Stimulated activated CD4-positive, alpha-beta T cell treated with anti-CD3 and anti-CD28 coated beads, Interleukin-2, amount 100 ng/mL, for 48 hours (primary cell): ENCODE measurements at places on chromosomes 3 and 15.
A peak's percentile ranks its signal among the peaks of the same experiment; 100 is the strongest.

DNA sequence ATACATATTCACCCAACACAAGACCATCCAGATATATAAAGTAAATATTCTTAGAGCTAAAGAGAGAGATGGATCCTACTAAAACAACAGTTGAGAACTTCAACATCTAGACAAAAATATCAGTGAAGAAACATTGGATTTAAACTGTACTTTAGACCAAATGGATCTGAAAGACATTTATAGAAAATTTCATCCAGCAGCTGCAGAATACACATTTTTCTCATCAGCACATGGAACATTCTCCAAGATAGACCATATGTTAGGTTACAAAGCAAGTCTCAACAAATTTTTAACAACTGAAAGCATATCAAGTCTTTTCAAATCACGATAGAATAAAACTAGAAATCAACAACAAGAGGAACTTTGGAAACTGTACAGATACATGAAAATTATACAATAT is 369.0 kb upstream of the CCDC54 start:
- no peak for DNase-seq

DNA sequence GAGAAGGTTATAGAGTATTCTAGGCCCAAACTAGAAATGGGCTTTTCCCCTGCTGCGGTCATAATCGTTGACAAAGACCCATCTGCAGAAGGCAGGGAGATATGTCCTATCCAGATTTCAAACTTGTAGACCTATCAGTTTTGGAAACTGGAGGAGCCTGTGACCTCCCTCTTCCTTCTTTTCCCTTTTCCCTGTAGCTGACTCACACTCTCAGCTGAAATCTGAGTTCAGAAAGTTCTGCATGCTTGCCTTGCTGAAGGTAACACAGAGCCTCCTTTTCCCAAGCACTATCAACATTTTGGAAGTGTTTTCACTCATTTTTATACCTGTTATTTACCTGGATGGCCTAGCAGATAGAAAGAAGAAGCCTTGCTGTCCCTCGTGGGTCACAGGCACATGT is 59.1 kb upstream of the PSMD6 start:
- DNase-seq, result no peak

- DNase-seq, result no peak
Observed at GRCh38 chr3:46124216-46125177, 83.6 kb downstream of the CCR1 start.

GRCh38 chr15:27495963-27496459 is 525.0 kb downstream of the GABRG3 start:
- no peak for DNase-seq

DNA sequence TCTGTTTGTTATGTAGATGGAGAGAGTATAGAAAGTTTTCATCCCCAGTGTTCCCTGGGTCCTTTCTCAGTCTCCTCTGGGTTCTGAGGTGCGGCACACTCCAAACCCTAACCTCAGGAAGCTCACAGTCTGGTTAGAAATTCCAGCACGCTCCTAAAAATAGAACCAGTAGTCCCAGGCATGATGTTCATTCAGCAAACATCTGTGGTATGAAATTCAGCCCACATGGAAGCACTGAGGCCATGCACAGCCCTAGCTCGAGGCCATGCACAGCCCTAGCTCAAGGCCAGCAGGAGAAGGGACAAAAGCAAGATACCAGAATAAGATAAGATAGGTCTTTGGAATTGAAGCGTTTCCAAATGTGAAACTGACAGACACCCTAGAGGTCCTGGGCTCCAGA is 82.3 kb upstream of the OXTR start:
- DNase-seq, result no peak

DNA sequence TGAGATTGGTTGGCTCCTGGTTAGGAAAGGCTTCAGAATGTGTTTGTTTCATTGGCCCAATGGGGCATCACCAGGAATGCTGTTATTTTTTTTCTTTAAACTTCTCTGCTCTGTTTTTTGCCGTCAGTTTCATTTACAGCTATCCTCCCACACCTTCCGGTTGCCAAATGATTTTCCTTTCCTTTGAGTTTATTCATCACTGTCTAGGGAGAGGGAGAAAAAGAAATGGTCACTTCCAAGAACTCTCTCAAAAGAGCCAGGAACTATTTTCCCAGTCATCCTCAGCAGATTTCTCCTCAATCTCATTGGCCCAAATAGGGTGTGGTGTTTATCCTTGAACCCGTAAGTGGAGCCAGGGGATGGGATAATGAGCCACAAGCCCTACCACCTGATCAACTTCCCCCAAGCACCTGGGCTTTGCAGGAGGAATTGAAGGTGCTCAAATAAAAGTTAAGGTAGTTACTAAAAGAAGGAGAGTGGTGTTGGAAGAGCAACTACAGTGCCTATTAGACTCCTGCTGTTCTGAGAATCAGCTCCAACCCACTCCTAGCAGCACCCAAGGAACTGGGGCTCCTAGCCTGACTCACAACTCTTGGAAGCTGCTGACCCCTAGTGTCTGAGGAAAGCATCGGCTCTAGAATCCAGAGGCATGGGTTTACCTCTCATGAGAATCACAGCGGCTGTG is 183.8 kb upstream of the IL12A start:
- DNase-seq, result peak; percentile 13

GRCh38 chr15:34240537-34240936 is 15.7 kb downstream of the EMC4 start:
- no peak for DNase-seq

- DNase-seq, result no peak
Observed at GRCh38 chr3:194874783-194875182, 189.1 kb downstream of the FAM43A start.
